Left ventricle myocardium inferior (tissue), 1 donor: ENCODE measurements at places on chromosomes 2 and 18. TPM values are rescaled to one million over a fixed set of nuclear protein-coding genes. Genes with fewer than 3 reads are reported as not detected.
A peak's percentile ranks its signal among the peaks of the same experiment; 100 is the strongest.

SALL3 gene
- 0.36 TPM for total RNA-seq

TBR1 gene
- not detected for total RNA-seq

COLEC12 gene
- total RNA-seq, result 7.3 TPM

PRSS56 gene
- not detected for total RNA-seq

WDR12 gene
- total RNA-seq, result 62.4 TPM

LCT gene
- not detected for total RNA-seq

ARL4C gene
- total RNA-seq, result 2.7 TPM

DNA sequence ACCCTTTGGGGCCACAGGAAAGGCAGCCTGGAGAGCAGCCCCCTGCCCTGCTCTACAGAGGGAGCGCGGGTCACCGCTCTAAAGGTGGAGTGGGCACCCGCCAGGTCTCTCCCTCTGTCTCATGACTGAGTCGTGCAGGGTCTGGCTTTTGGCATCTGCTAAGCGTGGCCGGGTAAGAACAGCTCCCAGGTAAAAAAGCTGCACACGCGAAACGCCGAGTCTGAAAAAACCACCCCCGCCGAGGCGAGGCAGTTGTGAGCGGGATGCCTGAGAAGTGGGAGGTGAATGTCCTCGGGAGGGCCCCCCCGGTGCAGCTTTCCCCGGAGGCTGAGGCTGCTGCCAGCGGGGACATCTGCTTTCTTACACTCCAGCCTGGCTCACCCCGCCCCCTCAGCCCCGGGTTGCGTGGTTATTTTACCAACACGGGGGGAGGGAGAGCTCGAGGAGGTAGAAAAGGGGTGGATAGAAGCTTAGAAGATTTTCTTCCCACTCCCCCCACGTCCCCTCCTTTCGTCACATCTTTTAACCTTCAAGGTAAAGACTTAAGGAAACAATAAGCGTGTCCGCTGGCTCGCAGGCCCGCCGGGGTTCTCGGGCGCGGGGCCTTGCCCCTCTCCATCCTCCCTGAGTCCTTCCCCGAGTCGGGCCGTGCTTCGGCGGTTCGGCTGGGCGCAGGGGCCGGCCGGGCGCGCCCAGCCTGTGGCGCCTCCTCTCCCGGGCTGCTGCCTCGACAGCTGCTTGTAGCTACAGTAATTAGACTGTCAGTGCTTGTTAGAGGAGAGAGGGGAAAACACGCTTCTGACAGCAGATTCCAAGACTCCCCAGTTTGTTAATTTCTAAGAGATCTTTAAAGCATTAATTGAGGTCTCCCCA lies 70.6 kb upstream of the PSMD14 start:
- peak; percentile 64 for DNase-seq

DNA sequence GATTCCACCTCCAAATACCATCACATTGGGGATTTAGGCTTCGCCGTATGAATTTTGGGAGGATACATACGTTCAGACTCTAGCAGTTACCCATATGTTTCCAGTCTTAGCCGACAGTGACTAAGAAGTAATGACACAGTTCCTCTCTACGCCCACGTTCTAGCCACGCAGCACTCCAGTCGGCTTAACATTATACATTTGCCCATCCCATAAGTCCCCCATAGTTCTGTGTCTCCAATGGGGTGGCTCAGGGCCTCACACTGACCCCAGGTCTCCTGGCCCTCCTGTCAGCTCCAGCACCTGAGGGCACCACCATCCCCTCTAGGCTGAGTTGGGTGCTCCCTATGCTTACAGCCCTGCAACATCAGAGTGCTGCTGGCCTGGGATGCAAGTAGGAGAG lies 18.4 kb upstream of the CNDP2 start:
- no peak for DNase-seq

- no peak for DNase-seq
Observed at GRCh38 chr2:62309465-62310091, 113.7 kb downstream of the B3GNT2 start.

GRCh38 chr18:45566025-45566740 lies 49.1 kb upstream of the SLC14A2 start:
- DNase-seq, result peak; percentile 42

- DNase-seq, result no peak
Observed at GRCh38 chr2:234887195-234887594, 64.6 kb upstream of the SH3BP4 start.

DNA sequence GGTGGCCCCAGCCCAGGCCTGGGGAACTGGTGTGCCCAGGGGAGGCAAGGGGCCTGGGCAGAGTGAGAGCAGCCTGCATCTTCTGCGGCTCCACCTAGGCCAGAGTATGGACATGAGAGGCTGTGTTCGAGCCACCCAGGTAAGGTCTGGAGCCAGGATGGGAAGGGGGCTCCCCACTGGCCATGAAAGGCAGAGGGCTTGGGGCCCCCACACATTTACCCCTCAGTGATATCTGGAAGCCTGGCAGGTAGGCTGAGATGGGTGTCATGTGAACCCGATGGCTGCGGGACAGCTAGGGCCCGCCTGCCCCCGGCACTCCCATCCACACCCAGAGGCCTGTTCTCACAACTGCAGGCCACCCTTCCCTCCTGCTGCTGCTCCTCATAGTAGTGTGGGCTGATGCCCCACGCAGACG lies 13.2 kb downstream of the ADRA2B start:
- no peak for DNase-seq

GRCh38 chr18:70415823-70416488 lies 127.1 kb downstream of the SOCS6 start:
- no peak for DNase-seq

GRCh38 chr2:71685941-71686611 lies 232.7 kb downstream of the DYSF start:
- no peak for DNase-seq

DNA sequence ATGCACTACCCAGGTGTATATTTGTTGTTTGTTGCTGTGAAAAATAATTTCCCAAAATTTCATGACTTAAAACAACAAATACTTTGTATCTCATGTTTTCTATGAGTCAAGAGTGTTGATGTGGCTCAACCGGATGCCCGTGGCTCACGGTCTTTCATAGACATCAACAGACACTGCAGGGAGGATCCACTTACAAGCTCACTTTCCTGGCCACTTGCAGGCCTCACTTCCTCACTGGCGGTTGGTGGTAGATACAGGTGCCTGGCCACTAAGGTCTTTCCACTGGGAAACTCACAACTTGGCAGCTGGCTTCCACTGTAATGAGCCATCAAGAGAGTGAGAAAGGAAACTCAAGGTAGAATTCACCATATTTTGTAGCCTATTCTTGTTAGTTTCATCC lies 662.9 kb downstream of the IRS1 start:
- no peak for DNase-seq

DNA sequence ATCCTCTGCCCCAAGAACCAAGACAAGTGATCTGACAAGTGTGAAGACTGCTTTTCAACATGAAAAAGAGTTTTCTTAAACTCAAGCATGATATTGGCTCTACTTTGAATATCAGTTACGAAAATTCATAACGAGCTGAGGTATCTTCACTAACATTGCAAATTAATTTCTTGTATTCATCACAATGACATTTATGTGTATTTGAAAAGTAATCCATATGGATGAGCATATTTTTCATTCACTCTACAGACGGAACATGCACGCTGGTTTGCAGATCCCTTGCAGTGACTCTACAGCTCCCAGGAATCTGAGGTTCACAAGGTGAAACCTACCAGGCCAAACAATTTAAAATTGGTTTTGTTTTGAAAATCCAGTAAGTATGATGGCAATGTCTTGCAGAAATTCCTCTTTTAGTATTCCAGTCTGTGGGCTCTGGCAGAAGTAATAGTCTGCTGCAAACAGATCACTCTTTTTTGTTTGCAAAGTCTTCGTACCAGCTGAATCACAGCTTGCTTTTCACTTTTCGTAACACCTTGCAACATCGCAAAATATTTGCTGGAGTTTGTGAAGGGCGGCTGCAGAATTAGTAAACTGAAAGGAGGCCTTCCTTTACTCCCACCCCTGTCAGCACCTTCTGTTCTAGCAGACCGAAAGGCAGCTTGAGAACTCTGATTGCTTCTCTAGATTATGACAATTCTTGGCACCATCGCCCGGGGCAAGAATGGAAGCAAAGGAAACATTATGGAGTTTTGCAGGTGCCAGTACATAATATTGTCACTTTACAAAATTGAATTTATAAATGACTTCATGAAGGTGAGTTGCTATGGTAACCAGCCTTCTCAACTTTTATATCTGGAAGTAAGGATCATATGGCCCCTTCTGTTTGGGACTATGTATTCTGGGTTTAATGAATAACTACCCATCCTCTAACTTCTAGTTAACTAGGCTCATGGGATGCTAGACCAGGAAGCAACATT lies 168.7 kb downstream of the TMEM247 start:
- no peak for DNase-seq
